ENCODE measurements at places on chromosomes 13 and 19. TPM values are rescaled to one million over a fixed set of nuclear protein-coding genes. Genes with fewer than 3 reads are reported as not detected.

EDDM13 gene
- not detected for total RNA-seq

CD33 gene
- 3.2 TPM for total RNA-seq

NLRP4 gene
- total RNA-seq, result not detected

C19orf18 gene
- 2.1 TPM for total RNA-seq

HNRNPA1L2 gene
- total RNA-seq, result 3.0 TPM

ZSCAN5B gene
- not detected for total RNA-seq

LSR gene
- total RNA-seq, result 8.3 TPM

ATP8A2 gene
- 0.04 TPM for total RNA-seq

FFAR1 gene
- total RNA-seq, result not detected

RFPL4A gene
- not detected for total RNA-seq

NLRP11 gene
- total RNA-seq, result not detected

KLK14 gene
- total RNA-seq, result not detected
